ENCODE measurements at places on chromosomes 7 and 10.

DNA sequence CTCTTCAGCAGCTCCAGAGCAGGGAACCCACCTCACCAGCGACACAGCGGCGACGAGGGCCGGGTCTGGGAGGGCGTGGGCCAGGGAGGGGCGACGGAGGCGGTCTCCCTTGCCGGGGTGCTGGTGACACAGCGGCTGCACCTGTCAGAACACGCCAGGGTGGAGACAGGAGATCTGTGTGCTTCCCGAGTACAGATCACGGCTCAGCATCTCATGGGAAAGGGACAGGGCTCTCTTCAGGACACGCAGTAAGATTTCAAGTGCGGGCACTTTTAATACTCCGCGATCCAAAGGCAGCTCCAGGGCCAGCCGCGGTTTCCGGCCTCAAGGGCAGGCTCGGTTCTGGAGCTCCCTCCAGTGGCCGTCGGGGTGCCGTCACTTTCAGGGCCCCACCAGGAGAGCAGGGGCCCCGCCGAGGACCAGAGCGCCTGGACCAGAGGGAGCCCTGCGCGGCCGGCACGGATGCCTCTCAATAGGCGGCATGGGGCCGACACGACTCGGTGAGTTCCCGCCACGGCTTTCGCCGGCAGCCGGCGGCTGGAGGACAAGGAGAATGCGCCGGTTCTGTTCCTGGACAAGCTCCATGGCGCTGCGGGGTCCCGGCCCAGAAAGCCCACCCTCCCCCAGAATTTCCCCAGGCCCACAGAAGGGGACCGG lies 21.4 kb downstream of the GPR146 start:
- DNase-seq = peak; percentile 89

GRCh38 chr10:8738987-8739386 lies 684.5 kb downstream of the GATA3 start:
- DNase-seq = no peak

GRCh38 chr10:8873310-8873709 lies 818.8 kb downstream of the GATA3 start:
- DNase-seq = no peak

- no peak for DNase-seq
Observed at GRCh38 chr7:90720984-90721760, 125.1 kb downstream of the CDK14 start.

- DNase-seq = peak; percentile 79
Observed at GRCh38 chr10:11045995-11046775, 28.5 kb downstream of the CELF2 start.

DNA sequence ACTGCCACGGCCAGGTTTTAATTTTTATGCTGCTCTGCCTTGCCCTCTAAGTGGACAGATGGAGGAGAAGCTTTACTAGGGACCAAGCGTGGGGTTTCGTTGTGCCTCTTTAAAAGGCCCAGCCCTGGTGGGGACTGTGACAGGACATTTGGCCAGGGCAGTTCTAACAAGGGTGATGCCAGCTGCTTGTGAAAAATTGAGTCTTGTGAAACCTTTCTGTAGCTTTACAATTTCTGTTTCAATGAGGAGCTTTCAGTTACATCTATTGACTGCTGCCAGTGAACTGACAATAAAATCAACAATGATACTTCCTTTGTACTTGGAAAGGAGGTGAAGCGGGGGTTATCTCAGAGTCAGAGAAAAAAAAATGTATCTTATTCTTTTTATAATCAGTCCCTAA lies 233.1 kb upstream of the CSTF2T start:
- no peak for DNase-seq

- no peak for DNase-seq
Observed at GRCh38 chr10:7027913-7028808, 382.7 kb downstream of the SFMBT2 start.

DNA sequence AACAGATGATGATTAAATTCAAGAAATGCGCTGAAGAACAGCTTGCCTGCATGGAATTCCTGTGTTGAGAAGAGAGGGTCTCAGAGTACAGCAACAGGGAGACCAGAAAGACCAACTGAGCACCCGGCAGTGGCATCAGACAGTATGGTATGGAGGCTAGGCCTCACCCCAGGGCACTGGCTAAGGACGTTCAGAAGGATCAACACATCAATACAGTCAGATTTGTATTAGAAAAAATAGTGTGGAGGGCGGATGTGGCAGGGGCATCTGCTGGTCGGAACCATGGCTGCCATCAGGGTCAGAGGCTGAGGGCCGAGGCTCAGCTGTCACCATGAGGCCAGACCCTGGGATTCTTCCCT lies 142.1 kb downstream of the ADARB2 start:
- peak; percentile 22 for DNase-seq

GRCh38 chr10:97017474-97017903 lies 168.3 kb downstream of the SLIT1 start:
- no peak for DNase-seq

GRCh38 chr10:7700577-7701125 lies 2.5 kb upstream of the ITIH2 start:
- no peak for DNase-seq

GRCh38 chr10:50464004-50464409 lies 159.7 kb downstream of the SGMS1 start:
- DNase-seq = no peak

GRCh38 chr7:16651396-16652239 lies 5.6 kb downstream of the BZW2 start:
- no peak for DNase-seq

DNA sequence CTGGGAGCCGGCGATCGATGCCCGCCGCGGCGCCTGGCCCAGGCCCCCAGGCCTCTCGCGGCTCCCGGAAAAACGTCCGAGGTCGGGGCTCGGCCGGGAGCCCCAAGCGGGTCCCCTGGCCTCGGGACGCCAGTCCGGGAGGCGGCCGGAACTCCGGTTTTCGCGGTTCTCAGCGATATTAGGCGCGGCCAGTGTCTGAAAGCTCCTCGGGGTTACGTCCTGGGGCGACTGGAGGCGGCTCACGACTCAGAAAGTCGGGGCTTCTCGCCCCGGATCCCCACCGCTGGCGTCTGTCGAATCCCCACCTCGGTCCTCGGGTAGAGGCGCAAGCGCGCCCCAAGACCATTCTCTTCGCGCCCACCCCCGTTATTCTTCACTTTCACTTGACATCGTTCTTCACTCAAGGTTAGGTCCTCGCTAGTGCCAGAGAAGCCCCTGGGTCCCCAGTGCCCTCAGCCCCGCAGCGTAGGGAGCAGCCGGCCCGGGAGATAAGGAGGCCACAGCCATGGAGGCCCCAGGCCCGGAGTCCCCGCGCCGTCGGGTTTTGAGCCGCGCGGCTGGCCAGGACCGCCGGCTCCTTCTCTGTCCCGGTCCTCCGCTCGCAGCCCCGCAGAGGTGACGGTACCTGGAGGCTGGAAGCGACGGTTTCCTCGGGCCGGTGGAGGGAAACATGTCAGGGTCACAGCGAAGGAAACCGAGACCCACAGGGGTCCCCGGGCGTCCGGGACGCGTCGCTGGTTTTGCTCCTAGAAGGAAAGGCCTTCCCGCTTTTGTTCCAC lies 35.2 kb upstream of the EBLN1 start:
- no peak for DNase-seq

DNA sequence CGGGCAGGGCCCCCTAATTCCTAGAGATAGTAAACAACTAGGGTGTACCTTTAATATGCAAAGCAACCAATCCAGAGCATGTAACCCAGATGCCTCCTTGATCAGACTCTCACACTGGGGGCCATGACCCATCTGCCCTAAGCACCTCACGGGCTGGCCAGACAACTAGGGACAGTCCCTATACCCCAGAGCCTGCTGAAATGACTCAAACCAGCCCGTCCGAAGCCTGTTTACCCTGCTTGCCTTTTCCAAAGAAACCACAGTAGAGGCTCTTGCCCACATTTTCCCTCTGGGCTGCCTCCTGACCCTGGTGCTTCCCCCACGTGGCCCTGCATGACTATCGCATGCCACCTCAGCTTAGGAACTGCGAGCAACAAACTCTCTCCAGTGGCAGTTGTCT lies 46.2 kb downstream of the RGS10 start:
- DNase-seq = no peak

GRCh38 chr10:44467900-44468299 lies 83.0 kb upstream of the CXCL12 start:
- DNase-seq = no peak

DNA sequence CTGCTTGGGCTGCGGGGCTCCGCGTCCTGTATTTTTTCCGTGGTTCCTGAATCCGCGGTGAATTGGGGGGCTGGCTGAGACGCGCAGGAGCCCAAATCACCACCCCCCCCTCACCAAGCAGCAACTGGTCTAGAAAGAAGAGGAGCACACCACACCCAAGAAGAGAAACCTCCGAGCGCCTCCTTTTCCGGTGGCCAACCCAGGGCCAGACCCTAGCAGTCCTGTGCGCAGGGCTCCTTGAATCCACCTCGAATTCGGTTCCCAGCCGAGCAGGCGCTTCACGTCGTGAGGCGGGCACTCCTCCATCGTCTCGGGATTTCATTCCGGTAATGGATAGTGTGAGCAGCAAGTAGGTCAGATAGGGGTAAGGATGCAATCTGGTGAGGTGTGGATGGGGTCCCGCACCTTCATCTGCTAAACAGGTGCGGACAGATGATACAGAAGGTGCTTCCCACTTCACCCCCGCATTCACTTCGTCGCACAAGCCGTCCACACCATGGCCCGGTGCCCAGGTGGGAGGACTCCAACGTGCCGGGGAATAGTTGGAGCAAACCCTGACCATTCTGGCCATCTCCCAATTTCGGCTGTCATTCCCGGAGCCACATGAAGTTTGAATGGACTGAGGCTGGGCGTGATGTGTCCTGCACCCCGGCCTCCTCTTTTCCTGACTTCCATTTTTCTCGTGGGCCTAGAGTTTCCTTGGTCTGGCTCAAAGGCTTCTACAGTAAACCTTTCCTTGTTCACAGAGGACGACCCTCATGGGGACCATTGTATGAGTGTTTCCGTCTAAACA lies 19.8 kb upstream of the ZNF273 start:
- DNase-seq = peak; percentile 63

- DNase-seq = peak; percentile 68
Observed at GRCh38 chr7:468681-469562, 50.7 kb downstream of the PDGFA start.

DNA sequence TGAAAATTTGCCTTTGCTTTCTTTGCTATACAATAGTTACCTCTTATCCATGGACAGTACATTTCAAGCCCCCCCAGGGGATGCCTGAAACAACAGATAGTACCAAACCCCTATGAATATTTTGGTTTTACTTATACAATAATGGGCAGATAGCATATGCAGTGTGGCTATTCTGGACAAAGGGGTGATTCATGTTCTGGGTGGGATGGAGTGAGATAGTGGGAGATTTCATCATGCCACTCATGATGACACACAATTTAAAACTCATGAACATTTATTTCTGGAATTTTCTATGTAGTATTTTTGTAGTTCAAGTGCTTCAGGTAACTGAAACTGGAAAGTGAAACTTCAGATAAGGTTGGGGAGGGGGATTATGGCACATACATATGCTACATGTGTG lies 12.0 kb downstream of the STARD3NL start:
- no peak for DNase-seq

- DNase-seq = no peak
Observed at GRCh38 chr10:28833313-28833712, 156.0 kb downstream of the BAMBI start.

GRCh38 chr10:58513188-58514110 lies 777 bp downstream of the BICC1 start:
- DNase-seq = peak; percentile 85

DNA sequence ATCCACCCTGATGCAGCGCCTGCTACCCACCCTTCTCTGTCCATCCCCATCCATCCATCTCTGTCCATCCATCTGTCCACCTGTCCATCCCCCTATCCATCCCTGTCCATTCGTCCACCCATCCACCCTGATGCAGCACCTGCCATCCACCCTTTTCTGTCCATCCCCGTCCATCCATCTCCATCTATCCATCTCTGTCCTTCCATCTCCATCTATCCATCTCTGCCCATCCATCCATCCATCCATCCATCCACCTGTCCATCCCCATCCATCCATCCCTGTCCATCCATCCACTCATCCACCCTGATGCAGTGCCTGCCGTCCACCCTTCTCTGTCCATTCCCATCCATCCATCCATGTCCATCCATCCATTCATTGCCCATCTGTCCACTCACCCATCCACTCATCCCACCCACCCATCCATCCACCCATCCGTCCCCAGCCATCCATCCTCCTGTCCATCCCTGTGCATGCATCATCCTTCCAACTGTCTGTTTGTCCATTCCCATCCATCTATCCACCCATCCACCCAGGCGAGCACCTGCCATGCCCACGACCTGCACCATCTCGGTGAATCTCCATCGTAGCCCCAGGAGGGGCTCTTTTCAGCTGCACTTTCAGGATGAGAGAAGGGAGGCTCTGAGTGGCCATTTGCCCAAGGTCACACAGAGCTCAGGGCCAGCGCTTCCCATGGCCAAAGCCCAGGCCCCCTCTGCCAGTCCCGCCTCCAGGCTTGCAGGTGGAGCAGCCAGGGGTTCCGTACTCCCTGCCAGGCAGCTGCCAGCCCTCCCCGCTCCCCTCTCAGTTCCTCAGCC lies 137.4 kb downstream of the LHPP start:
- DNase-seq = no peak

GRCh38 chr7:143050931-143051330 lies 1.2 kb upstream of the OR6V1 start:
- DNase-seq = no peak

DNA sequence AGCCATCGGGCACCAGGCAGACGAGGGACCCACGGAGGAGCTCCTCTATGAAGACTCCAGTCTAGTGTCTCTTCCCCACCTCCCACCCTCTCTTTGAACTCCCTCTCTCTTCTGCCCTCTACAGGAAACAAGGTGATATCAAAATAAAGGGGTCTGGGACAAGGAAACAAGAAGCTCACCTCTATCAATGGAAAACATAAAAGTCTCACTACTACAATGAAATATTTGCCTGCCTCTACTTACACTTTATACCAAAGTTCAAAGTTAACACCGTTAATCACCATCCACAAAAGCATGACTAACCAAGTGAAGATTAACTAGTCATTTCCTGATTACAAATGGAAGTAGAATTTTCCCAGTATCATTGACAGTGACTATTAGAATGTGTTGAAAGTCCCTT lies 82.2 kb downstream of the PARD3 start:
- no peak for DNase-seq

GRCh38 chr10:109166935-109167334 lies 756.4 kb downstream of the XPNPEP1 start:
- no peak for DNase-seq

- no peak for DNase-seq
Observed at GRCh38 chr10:13862546-13863233, 275.9 kb downstream of the PRPF18 start.

- DNase-seq = no peak
Observed at GRCh38 chr10:84903320-84903719, 574.9 kb downstream of the CCSER2 start.
